ENCODE measurements at places on chromosomes 6 and 20. TPM values are rescaled to one million over a fixed set of nuclear protein-coding genes. Genes with fewer than 3 reads are reported as not detected.

The PIGU gene
- total RNA-seq, result 26.4 TPM

The TPBG gene
- not detected for total RNA-seq

The MUCL3 gene
- not detected for total RNA-seq

The OR12D3 gene
- not detected for total RNA-seq

The ANKRD60 gene
- not detected for total RNA-seq

The LY6G5B gene
- 20.1 TPM for total RNA-seq

The ACSS1 gene
- 22.9 TPM for total RNA-seq

The BMP6 gene
- total RNA-seq, result not detected

The FABP7 gene
- not detected for total RNA-seq

The C2 gene
- 0.82 TPM for total RNA-seq

The STXBP5 gene
- total RNA-seq, result 36.4 TPM

The ZNF343 gene
- 12.4 TPM for total RNA-seq

The BMP2 gene
- not detected for total RNA-seq

The CD93 gene
- total RNA-seq, result 0.36 TPM

The METTL24 gene
- not detected for total RNA-seq

The HS3ST5 gene
- not detected for total RNA-seq

The RPS18 gene
- total RNA-seq, result 3,736 TPM

The ACTR5 gene
- total RNA-seq, result 11.2 TPM

The ENPP3 gene
- total RNA-seq, result 0.84 TPM

The SPATS1 gene
- not detected for total RNA-seq

The SDCBP2 gene
- total RNA-seq, result 3.3 TPM

The PLEKHG1 gene
- 7.7 TPM for total RNA-seq

The HCRTR2 gene
- not detected for total RNA-seq

The ERVFRD-1 gene
- total RNA-seq, result not detected

The ROS1 gene
- not detected for total RNA-seq

The KCNQ5 gene
- total RNA-seq, result 12.3 TPM

The PAK5 gene
- total RNA-seq, result not detected

The TNNC2 gene
- total RNA-seq, result not detected

The BACH2 gene
- total RNA-seq, result 52.1 TPM

Measured in activated CD8-positive, alpha-beta memory T cell treated with anti-CD3 and anti-CD28 coated beads for 36 hours (primary cell).